ENCODE measurements at places on chromosomes 5 and 9. TPM values are rescaled to one million over a fixed set of nuclear protein-coding genes. Genes with fewer than 3 reads are reported as not detected.

DNA sequence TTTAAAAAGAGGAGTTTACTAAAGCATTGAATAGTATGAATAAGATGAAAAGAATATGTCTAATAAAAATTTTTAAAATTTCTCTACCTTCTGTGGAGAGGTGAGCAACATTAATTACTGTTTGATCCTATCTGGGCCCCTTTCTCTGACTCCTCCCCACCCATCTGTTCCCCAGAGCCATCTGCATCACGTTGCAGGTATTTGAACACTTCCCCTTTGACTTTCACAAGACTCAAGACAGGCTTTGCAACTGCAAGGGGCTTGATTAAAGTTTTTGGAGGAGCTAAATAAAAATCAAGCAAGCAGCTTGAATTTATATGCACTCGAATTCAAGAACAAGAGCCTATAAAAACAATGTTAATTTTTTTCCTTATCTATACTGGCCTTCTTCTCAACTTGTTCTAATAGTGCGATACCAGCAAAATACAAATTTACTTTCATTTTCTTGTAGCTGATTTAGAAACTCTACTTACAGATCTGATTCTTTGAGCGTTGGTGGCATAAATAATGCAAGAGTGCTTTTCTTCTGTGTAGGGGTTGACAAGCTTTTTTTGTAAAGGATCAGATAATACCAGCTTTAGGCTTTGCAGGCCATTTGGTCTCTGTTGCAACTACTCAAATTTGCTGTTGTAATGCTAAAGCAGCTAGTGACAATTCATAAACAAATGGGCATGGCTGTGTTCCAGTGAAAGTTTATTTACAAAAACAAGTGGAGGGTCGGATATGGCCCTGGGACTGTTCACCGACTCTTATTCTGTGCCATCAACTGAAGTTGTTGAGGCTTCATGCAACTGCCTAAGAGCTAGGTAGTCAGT is 21.2 kb downstream of the TXNDC8 start:
- DNase-seq, result no peak

DNA sequence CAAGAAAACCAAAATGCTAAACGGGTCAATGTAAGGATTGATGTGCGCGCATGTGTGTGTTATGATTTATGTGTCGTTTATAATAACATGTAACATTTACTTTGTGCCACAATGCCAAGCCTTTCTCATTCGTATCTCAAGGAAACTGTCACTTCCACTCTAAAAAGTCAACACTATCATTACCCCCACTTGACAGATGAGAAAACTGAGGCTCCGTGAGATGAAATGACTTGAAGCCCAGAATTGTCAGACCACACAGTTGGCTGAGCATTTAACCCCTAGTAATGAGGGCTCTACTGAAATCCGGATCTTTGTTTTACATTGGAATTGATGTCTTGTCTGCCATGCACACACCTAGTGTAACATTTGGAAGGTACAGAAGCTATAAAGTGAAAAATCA is 95.0 kb upstream of the LMX1B start:
- no peak for DNase-seq

DNA sequence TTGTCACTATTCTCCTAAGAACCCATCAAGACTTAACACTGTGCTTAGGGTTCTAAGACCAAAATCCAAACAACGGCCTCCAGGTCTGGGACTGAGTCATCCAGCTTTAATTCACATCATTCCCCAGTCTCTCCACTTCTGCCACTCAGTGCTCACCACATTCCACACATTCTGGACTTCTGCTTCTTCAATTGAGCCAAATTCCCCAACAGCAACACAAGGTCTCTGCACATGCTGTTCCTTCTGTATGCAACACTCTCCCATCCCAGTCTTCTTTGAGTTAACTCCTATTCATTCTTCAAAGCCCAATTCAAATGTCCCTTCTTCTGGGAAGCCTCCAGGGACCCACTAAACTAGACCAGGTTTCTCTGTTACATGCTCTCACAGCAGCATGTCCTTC is 97.8 kb downstream of the GPR21 start:
- DNase-seq, result no peak

- no peak for DNase-seq
These were observed 164.0 kb downstream of the MELK start for GRCh38 chr9:36736648-36737047.

DNA sequence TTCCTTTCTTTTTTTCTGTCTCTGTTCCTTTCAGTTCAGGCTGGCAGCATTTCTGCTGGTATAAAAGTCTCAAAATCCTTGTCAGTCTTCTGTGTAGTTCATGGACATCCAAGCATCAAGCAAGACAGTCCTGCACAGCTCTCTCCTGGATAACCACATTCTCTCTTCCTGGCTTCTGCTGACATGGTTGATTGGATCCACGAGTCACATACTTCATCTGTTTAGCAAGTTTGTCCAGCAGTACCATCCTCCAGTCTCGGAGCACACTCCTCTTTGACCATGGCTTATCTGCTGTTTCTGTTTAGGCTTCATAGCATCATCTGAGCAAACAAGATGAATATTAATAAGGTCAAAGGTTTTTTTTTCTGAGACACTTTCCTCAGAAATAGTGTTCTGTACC is 220.8 kb downstream of the KDM4C start:
- DNase-seq, result no peak

DNA sequence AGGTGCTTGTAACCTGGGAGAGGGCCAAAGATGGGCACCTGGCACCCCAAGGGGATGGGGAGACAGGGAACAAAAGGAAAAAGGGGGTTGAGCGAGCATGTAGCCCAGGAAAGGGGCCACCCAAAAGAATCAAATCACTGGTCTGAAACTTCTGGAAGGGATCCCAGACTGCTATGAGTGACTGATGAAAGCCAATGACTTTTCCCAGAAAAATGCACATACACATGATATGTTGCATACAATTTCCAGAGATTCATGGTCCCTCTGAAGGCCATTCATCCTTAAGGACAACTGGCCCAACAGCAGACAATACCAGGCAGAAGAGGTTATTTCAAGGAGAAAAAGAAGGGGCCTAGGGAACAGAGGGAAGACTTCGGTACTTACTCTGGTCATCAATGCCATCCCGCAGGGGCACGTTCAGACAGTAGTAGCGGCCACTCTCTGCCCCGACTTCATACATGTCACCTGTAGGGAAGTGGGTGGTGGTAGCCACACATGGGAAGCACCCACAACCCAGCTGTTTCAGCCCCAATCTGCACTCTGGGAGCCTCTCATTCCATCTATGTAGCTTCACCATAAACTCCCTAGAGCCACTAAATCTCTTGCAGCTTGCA is 8.4 kb downstream of the HDAC3 start:
- DNase-seq, result no peak

- DNase-seq, result no peak
These were observed 1.0 kb downstream of the PRDM6 start for GRCh38 chr5:123089914-123090660.

DNA sequence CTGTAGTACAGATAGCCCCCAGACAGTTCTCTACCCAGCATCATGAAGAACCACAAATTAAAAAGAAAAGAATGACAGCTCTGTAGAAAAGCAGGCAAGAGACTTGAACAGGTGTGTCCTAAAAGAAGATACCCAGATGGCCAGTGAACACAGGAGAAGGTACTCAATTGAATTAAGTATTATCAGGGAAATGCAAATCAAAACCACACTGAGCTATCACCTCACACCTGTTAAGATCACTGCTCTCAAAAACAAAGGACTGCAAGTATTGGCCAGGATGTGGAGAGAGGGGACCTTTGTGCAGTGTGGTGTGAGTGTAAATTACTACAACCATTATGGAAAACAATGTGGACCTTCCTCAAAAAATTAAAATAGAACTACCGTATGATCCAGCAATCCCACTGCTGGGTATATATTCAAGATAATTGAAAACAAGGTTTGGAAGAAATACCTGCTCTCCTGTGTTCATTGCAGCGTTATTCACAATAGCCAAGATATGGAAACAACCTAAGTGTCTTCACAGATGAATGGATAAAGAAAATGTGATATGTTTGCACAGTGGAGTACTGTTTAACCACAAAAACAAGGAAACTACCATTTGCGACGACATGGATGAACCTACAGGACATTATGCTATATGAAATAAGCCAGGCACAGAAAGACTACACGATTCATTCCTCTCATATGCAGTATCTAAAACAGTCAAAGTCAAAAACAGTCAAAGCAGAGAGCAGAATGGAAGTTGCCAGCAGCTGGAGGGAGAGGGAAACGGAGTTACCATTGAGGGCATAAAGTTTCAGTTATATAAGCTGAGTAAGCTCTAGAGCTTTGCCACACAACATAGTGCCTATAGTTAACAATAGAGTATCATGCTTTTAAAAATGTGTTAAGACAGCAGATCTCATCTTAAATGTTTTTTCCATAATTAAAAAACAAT is 102.6 kb downstream of the WNK2 start:
- DNase-seq, result no peak

- DNase-seq, result no peak
These were observed 164.5 kb downstream of the DRD1 start for GRCh38 chr5:175279506-175279905.

GRCh38 chr9:37706290-37706689 is 47.3 kb upstream of the TRMT10B start:
- DNase-seq, result no peak

GRCh38 chr9:98870782-98871557 is 63.5 kb downstream of the GALNT12 start:
- DNase-seq, result no peak

GRCh38 chr5:52869391-52869790 is 81.7 kb downstream of the ITGA1 start:
- DNase-seq, result no peak

GRCh38 chr5:1294206-1294834 is 548 bp downstream of the TERT start:
- no peak for DNase-seq

- no peak for DNase-seq
These were observed 1.7 kb upstream of the EGFL7 start for GRCh38 chr9:136660971-136661550.

DNA sequence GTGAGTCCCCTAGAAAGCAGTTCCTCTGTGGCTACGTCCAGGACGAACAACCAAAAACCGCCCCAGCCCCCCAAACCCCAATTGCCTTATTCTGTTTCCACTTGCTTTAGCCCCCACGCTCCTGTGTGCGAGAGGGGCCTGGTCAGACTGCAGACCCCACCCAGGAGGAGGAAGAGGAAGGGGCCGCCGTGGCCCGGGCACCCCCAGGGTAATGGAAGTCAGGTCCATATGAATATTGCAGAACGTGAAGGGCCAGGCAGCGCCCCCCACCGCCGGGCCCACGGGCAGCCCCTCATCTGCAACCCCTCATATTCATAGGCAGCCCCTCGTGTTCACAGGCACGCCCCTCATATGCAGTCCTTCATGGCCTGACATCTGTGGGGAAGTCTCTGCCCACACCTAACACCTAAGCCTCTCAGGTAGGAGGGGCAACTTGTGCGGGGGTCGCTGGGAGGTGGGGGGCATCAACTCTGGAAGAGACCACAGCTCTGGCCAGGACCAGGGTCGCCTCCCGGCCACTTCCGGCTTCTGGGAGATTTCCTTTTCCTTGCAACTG is 37.7 kb upstream of the PLEKHG4B start:
- DNase-seq, result no peak

DNA sequence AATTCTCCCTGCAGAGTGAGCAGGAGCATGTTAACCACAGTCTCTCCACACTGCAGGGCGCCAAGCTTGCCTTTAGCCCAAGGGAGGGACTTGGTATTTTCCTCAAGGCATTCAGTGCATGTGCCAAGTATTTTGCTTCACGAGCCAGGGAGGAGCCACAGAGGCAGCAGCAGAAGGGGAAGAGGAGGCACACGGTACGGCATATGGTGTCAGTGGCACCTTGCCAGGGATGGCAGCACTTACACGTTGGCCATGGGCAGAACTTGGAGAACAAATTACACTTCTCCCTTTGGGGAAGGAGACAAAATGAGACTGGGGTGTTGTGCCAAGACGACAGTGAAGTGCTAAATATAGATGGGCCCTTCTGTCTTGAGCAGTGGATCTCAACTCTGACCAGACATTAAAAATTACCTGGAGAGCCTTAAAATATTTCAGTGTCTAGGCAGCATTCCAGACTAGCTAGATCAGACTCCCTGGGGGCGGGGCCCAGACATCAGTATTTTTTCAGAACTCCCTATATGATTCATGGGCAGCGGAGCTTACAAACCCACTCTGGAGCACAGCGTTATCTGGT is 155.8 kb downstream of the DRD1 start:
- DNase-seq, result no peak

GRCh38 chr9:114096041-114096511 is 3.0 kb downstream of the KIF12 start:
- DNase-seq, result peak; percentile 1

- peak; percentile 98 for DNase-seq
These were observed at the start of gene UNC13B for GRCh38 chr9:35161713-35162604. TSS of gene UNC13B (plus strand) at chr9:35162009. CDS start at chr9:35162284, 275 bp downstream.

DNA sequence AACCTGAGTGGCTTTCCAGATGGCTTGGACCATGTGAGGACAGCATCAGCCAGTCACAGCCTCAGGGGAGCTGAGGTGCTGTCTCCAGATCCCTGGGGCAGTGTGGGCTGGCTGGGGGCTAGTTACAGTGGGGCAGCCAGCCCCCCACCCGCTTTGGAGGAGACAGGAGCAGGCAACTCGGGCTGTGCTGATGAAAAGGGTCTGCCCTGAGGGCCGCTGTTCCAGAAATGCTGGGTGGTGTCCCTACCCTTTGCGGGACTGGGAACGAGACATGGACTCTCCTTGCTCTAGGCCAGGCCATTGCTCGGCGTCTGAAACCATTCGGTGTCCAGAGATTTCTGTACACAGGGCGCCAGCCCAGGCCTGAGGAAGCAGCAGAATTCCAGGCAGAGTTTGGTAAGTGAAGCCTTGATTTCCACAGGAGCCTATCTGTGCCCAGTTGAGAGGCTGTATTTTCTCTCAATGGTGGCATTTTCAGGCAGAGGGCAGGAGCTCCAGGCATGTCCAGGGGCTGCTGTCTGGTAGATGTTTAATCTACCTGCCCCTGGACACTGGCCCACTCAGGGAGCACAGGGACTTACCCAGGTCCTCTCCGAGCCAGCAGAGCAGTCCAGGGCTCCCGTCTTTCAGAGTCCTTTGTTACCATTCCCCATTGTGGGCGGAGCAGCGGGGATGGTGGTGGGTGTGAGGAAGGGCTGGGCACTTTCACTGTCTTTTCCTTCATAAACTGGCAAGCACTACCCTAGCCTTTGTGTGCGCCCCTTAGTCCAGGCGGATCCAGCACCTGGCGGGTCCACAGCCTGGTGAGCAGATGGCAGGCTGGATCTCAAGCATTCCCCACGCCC is 7.2 kb downstream of the GRHPR start:
- DNase-seq, result peak; percentile 30

- DNase-seq, result no peak
These were observed 10.5 kb upstream of the TCOF1 start for GRCh38 chr5:150347003-150347402.

- no peak for DNase-seq
These were observed 82.7 kb upstream of the SPOCK1 start for GRCh38 chr5:137581776-137582175.

GRCh38 chr9:136799854-136800657 is 3.9 kb downstream of the CCDC183 start:
- DNase-seq, result peak; percentile 94

- DNase-seq, result no peak
These were observed 174.0 kb downstream of the RAPGEF6 start for GRCh38 chr5:131460867-131461572.

The FGF18 gene
- total RNA-seq, result 0.13 TPM

The TSSK1B gene
- total RNA-seq, result not detected

The SLC45A2 gene
- total RNA-seq, result not detected

The COL27A1 gene
- 31.8 TPM for total RNA-seq

The LEAP2 gene
- total RNA-seq, result 0.55 TPM

The PCDHB13 gene
- 2.8 TPM for total RNA-seq

The IRX1 gene
- total RNA-seq, result 0.43 TPM

The TMEM215 gene
- total RNA-seq, result 0.09 TPM

The TMEM245 gene
- 26.3 TPM for total RNA-seq

The TUSC1 gene
- total RNA-seq, result 4.7 TPM

The EIF4EBP3 gene
- 19.9 TPM for total RNA-seq

The HCN1 gene
- 0.35 TPM for total RNA-seq

The GFI1B gene
- total RNA-seq, result not detected

Measured in pancreas (tissue), 10 donors.